ENCODE measurements at places on chromosomes 11 and 22.
A peak's percentile ranks its signal among the peaks of the same experiment; 100 is the strongest.

DNA sequence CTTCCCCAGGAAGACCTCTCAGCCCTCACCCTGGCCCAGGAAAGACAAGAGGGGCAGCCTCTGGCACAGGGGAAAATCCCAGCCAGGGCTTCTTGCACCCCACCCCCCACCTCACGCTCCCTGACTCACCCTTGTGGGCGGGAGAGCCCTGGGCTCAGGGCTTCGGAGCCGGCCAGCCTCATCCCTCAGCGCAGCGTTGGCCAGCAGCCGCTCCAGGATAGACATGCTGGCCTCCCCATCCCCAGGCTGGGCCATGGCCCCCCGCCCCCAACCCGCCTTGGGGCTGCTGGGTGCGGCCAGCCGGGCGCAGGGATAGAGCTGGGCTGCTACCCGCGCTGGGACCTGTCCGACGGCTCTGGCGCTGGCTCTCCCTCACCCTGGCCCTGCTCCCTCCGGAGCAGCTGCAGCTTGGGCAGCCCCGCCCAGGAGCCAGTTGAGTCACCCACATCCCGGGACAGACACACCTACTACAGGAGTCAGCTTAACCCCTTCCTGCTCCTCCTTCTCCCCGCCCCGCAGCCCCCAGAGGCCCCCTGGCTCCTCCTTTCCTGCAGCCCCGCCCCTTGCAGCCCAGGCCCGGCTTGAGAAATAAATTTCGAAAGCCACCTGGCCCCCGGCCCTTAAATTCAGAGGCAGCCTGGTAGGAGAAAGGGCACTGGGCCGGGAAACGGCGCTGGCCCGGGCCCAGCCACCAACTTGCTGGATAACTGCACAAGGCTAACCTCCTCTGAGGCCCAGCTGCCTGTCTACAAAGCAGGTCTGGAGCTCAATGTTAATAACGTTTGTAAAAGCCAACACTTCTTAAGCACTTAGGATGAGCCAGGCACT is 13.4 kb downstream of the TNKS1BP1 start:
- DNase-seq = peak; percentile 39

- DNase-seq = no peak
Observed at GRCh38 chr22:43892183-43892894, 526 bp upstream of the PNPLA5 start.

DNA sequence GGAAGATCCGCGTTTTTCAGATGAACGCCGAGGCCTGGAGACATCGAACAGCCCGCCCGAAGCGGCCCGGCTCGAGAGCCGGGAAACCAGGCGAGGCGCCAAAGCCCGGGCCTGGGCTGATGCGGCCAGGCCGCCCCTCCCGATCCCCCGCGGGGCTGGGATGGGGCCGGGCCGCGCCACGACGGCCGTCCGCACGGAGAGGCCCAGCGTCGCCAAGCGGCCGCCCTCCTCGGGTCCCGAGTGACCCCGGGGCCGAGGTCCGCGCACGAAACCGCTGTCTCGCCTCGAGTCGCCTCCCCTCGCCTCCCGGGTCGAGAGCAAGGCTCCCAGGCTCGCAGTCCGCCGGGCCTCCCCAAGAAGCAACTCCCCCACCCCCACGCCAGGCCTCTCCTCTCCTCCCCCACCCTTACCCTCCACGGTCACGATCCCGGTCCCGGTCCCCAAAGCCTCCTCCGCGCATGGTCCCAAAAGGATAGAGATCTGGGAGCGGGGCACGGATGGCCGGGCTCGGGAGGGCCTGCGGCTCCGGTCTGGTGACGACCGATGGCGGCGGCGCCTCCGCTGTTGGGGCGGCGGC is 482 bp downstream of the DDX17 start:
- DNase-seq = peak; percentile 46

DNA sequence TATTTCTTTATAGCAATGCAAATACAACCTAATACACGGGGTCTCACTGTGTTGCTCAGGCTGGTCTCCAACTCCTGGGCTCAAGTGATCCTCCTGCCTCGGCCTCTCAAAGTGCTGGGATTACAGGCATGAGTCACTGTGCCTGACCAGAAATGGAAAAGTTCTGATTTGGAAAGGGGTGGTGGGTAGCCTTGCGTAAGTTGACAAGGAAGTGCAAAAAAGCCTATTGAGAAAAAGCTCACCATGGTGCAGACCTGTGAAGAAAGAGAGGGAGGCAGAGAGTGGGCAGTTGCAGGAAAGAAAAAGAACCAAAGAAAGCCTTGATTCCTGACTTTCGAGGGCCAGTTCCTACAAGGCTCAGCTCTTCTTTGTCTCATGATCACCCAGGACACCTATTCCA is 27.1 kb downstream of the AGBL2 start:
- DNase-seq = no peak

DNA sequence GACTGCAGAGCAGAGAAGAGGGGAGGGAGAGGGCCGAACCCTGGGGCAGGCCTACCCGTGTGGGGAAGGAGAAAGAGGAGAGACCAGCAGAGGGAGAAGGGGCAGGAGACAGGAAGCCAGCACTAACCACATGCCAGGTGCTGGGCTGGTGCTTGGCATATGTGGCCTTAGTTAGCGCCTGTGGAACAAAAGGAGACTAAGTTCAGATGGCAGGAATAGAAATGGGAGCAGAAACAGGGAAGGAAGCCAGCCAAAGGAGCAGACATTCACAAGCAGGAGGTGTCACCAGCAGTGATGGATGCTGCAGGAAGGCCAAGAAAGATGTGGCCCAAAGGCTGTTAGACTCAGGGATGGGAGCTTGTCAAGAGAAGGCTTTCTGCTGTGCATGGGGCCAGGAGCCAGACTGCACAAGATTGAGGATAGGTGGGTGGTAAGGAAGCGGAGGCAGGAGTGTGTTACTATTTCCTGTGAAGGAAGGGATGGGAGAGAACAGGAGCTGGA is 26.7 kb downstream of the TREH start:
- DNase-seq = no peak

DNA sequence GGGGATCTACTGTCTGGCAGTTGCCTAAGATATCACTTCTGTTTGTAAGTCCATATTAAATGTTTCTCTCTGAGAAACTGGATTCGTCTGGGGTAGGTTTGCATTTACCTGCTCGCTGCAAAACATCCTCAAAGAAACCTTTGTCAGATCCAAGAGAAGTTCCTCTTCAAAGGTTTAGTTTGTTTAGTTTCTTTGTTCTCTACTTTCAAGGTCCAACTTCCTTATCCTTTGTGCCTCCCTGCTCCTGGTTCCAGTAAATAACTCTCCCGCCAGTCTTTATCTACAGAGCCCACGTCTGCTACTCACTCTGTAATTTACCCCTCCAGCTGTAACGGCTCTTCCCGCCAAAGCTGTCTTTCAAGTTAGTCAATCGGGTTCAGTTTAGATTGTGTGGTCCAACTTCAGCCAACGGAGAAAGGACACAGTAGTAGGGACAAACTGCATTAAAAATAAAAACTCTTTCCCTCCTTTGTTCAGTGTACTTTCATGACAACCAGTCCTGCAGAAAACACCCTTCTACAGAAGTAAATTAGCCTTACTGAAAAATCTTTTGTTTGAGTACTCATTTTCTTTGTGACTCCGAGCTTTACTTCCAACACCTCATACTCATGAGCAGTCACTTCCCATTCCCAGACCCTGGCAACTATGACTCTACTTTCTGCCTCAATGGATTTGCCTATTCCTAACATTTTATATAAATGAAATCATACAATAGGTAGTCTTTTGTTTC is 41.0 kb downstream of the TMPRSS5 start:
- no peak for DNase-seq

DNA sequence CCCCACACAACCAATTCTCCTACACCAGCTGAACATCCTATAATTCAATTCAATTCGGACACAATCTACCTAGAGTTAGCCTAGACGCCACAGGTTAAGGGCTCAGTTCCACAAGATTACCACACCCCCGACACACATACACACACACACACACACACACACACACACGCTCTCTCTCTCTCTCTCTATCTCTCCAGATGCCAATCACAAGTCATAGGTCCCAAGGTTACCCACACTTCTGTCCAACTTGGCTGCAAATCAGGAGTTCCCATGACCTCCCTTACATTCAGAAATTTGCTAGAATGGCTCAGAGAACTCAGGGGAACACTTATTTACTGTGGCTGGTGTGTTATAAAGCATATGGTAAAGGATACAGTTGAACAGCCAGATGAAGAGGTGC is 204.0 kb downstream of the DBX1 start:
- DNase-seq = no peak

- no peak for DNase-seq
Observed at GRCh38 chr11:19084661-19085315, 24.3 kb upstream of the MRGPRX2 start.

DNA sequence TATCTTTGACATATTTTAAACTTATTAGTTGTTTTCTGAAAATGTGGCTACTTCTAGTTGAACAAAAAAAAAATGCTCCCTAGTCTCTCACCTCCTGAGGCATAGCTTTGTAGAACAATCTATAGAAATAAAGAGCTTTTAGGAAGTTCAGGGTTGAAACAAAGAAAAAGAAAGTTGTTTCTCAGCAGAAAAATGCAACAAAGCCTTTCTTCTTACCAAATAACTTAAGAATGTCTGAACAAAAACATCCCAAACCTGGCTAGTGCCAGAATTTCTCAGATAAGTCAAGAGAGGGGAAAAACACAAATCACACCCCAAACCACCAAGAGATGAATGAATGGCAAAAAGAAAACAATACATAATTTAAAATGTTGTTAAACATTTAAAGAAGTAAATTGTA is 114.1 kb downstream of the MAML2 start:
- no peak for DNase-seq

GRCh38 chr11:113880971-113881370 is 5.6 kb upstream of the USP28 start:
- no peak for DNase-seq

- no peak for DNase-seq
Observed at GRCh38 chr22:22674467-22674866, 30.1 kb downstream of the GGTLC2 start.

- DNase-seq = no peak
Observed at GRCh38 chr11:107592231-107592590, 1.3 kb downstream of the ELMOD1 start.

DNA sequence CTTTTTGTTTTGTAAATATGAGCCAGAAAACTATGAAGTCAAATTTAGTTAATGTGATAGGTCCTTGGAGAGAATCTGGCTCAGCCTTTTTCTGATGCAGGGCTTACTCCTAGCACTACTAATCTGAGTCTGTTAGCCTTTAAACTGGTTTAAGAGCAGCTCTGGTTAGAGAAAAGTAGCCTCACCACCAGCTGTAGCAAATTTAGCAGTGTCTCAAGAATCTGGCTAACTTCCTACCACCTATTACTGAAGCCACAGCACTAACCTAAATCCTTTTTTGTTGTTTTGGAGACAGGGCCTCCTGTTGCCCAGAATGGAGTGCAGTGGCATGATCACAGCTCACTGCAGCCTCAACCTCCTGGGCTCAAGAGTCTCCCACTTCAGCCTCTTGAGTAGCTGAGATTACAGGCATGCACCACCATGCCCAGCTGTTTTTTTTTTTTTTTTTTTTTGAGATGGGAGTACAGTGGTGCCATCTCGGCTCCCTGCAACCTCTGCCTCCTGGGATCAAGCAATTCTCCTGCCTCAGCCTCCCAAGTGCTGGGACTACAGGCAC is 13.9 kb downstream of the RBM4B start:
- no peak for DNase-seq

GRCh38 chr11:57192316-57192715 is 10.6 kb downstream of the LRRC55 start:
- DNase-seq = no peak

DNA sequence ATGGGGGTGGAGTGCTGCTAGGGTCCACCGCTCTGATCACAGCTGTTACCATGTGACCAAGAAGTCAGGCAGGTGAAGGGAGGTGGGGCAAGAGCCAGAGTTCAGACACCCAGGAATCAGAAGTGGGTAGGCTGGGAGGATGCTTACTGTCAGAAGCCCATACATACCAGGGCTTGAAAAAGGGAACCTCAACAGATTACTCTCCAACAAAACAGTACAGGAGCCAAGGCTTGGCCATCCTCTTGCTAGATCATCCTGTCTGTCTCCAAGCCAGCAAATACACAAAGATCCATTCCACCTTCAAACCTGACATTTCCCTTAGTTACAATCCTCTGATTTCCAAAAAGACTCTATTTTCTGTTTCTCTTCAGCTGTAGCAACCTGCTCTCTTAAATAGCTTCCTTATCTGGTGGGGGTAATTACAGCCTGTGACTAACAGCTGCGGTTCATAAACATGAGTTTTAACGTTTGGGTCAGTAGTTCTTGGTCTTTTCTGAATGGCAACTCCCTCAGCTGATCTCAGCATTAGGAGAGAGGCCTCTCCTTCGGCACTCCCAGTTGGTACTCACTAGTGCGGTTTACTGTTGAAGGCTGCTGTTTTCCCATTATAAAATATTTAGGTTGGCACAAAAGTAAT is 31.1 kb upstream of the WT1 start:
- no peak for DNase-seq

GRCh38 chr11:12864316-12865156 is 144.6 kb upstream of the RASSF10 start:
- no peak for DNase-seq

DNA sequence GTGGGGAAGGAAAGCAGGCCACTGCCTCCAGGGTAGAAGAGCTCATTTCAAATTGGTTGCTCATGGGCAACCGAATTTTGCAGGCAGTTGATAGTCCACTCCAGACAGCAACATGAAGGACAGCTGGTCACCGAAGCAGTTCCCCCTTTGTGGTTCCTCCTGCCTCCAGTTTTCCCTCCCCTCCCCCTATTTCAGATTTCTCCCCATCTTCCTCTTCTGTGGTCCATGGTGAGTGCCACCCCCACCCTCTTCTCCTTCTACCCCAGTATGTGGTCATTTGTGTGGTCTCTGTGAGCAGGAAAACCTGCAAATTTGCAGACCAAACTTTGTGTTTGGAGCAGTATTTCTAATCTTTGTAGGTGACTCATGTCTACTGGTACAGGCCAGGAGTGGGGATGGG is 38.2 kb upstream of the PAK1 start:
- no peak for DNase-seq

DNA sequence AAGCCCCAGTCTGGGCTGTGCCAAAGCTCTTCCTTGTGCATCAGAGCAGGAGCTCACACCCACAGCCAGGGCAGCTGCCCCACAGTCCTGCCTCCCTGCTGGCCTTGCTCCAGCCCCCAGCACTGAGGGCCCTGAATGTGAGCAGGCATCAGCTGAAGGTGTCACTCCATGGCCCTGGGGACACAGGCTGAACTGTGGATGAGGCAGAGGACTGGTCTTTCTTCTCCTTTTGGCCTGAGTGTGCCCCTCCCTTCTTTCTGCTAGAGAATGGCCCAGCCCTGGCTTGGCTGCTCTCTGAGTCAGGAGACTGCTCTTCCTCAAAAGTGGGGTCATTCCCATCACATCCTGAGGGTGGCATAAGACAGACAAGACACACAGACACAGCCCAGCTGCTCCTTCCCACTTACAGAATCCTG is 16.2 kb downstream of the OTOG start:
- no peak for DNase-seq

GRCh38 chr11:80958987-80959386 is 1518.2 kb upstream of the TENM4 start:
- no peak for DNase-seq

Measured in activated CD4-positive, alpha-beta T cell treated with anti-CD3 and anti-CD28 coated beads, Interleukin-2, amount 50 U/mL, for 4 hours (primary cell).